ENCODE measurements at places on chromosomes 12 and 14. TPM values are rescaled to one million over a fixed set of nuclear protein-coding genes. Genes with fewer than 3 reads are reported as not detected.

Gene ACACB
- polyA plus RNA-seq = 23.2 TPM

Gene IL26
- not detected for polyA plus RNA-seq

Gene OTOGL
- 0.66 TPM for polyA plus RNA-seq

Gene ACOT2
- 26.8 TPM for polyA plus RNA-seq

Gene CLMN
- polyA plus RNA-seq = 28.6 TPM

Gene TMEM229B
- polyA plus RNA-seq = 2.6 TPM

Gene POTEM
- polyA plus RNA-seq = not detected

Gene TMPRSS12
- not detected for polyA plus RNA-seq

Gene NEUROD4
- not detected for polyA plus RNA-seq

Gene KCNA1
- 0.06 TPM for polyA plus RNA-seq

Gene PIP4K2C
- 37.1 TPM for polyA plus RNA-seq

Gene WBP11
- polyA plus RNA-seq = 72.1 TPM

Gene SMAGP
- 26.2 TPM for polyA plus RNA-seq

Gene ASCL1
- 0.07 TPM for polyA plus RNA-seq

Gene SLC6A12
- 1.3 TPM for polyA plus RNA-seq

Measured in left renal pelvis (tissue), 4 donors.